ENCODE measurements at places on chromosomes 5 and 9.
A peak's percentile ranks its signal among the peaks of the same experiment; 100 is the strongest.

DNA sequence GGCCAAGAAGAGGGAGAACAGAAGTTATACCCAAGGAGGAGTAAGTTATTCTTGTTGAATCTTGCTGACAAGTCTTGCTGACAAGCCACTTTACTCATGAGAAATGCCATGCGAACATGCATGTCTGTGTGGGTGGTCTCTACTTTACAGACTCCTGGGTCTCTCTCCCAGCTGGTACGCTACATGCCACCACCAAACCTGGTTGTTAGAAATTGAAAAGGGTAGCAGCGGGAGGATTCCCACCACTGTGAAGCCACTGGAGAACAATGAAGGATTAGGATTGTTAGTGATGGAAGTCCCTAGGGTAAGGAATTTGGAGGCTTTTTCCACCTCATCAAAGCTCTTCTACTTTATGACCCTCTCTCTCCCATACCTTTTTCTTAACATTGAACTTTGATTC lies 53.6 kb upstream of the GABRB2 start:
- DNase-seq = no peak

GRCh38 chr9:109767404-109767803 lies 12.6 kb upstream of the PALM2AKAP2 start:
- DNase-seq = no peak

DNA sequence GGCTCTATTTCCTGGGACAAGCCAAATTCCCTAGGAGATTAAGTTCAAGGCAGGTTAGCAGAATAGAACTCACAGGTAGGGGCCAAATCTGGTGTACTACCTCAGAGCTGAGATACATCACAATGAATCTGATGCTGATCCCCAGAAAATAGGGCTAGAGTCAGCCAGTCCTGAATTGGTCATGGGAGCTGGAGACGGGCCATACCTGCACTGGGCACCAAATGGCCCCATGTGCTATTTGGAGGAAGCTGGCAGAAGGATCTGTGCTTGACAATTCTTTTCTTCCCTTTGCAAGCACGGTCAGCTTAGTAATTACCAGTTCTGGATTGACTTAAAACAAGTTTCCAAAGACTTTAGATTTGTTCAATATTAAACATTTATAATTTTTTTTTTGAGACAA lies 10.4 kb upstream of the GNAQ start:
- no peak for DNase-seq

- no peak for DNase-seq
Observed at GRCh38 chr5:8828596-8829322, 717.1 kb downstream of the SEMA5A start.

DNA sequence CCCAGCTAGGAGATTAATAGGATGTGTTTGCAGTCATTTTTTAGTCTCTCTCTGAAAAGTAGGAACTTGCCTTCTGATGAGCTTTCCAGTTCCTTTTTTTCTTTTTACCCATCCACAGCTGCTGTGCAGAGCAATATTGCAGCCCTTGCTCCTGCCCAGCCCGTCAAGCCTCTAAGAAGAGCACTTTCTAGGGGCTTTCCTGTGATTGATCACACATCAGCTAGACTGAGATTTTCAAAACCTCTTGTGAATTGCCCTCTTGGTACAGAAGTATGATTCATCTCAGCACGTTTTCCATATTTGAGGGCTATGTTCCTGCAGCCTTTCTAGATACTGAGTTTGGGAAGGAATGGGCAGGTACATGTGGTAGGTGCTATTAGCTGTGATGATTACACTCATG lies 93.9 kb downstream of the GALNT10 start:
- DNase-seq = no peak

GRCh38 chr9:135267191-135267809 lies 179.8 kb downstream of the OLFM1 start:
- no peak for DNase-seq

DNA sequence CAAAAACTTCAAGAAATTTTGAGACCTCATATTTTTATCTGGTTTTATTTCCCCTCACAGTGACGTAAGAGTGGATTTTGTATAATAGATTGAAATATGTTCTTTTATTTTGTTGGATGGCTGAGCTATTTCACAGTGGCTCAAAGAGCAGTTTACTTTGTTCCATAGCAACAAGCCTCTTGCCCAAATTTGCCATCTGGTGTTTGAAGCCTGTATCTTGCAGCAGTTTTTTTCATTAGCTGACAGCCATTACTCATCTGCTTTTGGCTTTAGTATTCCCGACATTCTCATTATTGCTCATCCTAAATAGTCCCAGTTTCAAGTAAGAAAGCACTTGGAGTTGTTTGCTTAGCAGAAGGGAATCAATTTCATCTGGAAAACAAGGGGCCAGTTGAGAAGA lies 36.3 kb downstream of the GDA start:
- peak; percentile 10 for DNase-seq

DNA sequence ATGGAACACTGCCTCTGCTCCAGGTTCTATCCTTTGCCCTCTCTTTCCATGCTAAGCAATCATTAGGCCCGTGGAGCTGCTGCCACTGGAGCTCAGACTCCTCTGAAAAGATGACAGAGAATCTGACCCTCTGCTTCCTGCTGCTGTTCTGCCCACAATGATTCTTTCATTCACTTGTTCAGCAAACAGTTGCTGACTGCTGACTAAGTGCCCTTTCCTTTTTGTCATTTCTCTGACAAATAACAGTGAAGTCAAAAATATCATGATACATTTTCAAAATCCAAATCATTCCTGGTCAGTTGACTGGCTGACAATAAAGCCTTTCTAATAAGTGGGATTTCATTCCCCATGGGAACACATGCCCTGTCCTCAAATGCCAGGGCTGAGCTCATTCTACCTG lies 110.1 kb downstream of the SIL1 start:
- DNase-seq = no peak

DNA sequence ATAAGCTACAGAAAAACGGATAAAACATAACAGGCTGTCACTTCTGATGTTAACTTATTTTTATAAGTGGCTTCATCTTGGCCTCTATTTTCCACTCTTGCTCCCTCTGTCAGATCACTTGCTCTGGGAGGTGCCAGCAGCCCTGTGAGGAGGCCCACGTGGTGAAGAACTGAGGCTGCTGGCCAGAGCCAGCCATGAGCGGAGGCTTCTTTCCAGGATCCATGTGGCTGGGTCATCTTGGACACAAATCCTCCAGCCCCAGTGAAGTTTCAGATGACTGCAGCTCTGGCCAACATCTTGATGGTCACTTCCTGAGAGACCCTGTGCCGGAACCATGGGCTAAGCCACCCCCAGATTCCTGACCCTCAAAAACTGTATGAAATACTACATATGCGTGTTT lies 7.5 kb upstream of the CMBL start:
- DNase-seq = no peak

GRCh38 chr5:22431840-22432239 lies 421.3 kb downstream of the CDH12 start:
- DNase-seq = no peak

- no peak for DNase-seq
Observed at GRCh38 chr9:2299156-2299842, 284.2 kb downstream of the SMARCA2 start.

DNA sequence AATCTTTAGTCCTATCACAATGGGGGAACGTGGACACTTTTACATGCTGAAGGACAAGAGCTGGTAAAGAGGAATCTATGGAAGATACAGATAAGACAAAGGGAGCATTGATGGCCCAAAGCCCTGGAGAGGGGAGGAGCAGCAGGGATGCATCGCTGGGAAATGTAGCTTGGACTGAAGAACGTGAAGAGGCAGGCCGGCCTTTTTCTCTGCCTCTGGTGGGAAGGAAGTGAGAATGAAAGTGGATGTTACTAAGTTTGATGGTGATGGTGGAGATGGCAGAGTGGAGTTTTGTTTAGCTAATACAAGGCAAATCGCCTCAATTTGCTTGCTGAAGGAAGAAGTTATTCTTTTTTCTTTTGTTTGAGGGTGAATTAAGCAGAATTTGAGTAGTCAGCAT lies 124.6 kb upstream of the TAF11L2 start:
- DNase-seq = no peak

DNA sequence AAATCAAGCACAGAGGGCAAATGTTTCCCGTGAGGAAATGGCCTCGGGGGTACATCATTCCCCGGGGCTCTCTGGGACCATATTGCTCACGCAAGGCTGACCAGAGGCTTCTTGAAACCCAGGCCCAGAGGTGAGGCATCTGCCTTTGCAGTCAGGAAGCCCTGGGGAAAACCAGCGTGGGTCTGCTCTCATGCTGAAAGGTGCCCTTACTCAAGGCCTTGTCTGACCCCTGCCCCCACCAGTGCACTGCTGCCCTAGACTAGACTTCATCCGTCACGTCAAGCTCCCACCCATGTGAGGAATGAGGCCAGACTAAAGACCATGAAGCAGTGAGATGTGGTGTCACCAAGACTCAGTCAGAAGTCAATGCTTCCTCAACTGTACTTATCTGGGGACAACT lies 66.1 kb downstream of the PAX5 start:
- DNase-seq = no peak

DNA sequence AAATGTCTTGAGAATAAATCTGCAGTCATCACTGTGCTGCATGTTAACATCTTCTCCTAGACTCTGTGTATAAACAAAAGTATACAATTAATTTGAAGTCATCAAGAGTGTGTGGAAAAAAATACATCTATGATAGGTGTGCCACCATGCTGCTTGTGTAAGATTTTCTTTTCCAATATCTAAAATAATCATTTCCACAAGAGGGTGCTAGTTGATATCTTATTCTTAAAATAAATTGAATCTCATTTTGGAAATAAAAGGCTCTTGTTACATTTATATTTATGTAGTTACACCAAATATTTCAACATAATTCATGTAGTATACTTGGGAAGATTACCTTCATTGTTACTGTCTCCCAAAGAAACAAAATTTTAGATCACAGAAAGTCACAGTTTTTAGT lies 14.1 kb upstream of the MOCS2 start:
- DNase-seq = no peak

GRCh38 chr9:71136696-71137095 lies 15.3 kb upstream of the TRPM3 start:
- DNase-seq = no peak

- no peak for DNase-seq
Observed at GRCh38 chr5:167708449-167708848, 583.0 kb upstream of the WWC1 start.

DNA sequence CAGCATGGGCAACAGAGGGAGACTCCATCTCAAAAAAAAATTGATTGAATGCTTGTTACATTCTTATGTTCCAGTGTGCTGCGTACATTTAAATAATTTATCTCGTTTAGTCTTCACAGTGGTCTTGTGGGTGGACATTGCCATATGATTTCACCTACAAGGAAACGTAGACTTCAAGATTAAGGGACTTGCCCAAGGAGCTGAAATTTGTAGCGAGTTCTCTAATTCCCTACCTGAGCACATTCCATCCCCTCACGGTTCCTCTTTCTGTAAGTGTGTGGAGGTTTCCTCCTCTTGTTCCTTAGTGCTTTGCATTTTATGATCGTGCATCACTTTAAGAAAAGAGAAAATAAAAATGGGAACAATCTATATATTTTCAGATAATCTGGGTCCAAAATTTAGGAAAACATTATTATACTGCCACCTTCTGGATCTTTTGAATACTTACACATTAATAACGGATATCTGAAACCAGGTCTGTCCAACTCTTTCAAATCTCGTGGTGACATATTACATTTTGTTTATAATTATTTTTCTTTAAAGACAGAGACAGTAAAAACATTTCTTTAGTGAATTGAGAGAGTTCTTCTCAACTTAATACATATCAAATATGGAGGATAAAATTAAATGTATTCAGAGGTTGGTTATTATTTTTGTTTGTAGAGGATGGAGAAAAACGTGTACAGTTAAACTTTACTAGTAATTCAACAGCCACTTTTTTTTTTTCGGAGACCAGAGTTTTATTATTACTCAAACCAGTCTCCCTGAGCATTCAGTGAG lies 29.9 kb upstream of the C7 start:
- no peak for DNase-seq

- DNase-seq = no peak
Observed at GRCh38 chr9:81596679-81597418, 92.5 kb downstream of the TLE1 start.
